Erythroblast (primary cell): ENCODE measurements at places on chromosomes 7 and 10.

DNA sequence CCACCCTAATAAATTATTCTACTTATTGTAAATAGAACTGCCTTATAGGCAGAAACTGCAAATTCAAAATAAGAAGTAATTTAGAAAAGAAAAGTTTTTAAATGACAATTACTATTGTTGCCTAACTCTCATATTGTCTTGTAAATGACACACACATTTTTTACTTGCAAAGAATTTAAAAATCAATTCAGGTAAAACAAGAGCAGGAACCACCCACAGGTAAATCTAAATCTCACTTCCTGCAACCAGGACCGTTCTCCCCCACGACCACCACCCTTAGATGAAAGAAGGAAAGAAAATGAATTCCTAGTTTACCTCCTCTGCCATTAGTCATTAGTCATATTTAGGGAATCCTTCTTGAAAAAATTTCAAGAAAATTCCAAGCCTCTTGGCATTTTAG is 4.8 kb upstream of the AASS start:
- no peak for DNase-seq

DNA sequence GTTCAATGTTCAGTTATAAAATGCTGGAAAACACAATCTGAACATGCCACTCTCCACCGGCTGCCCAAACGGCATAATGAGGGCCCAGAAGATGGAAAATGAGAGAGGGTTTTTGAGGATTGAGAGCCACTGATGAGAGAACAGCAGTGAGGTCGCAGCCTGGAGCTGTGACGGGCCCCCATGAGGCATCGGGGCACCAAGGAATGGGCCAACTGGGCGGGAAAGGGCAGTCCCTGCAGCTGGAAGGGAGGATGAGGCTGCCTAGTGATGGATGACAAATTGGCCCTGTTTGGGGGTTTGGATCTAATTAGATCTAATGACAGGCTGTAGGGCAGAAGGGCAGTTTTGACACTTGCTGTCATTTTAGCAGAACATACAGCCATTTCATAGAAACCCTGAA is 39.1 kb downstream of the WNT2 start:
- no peak for DNase-seq

DNA sequence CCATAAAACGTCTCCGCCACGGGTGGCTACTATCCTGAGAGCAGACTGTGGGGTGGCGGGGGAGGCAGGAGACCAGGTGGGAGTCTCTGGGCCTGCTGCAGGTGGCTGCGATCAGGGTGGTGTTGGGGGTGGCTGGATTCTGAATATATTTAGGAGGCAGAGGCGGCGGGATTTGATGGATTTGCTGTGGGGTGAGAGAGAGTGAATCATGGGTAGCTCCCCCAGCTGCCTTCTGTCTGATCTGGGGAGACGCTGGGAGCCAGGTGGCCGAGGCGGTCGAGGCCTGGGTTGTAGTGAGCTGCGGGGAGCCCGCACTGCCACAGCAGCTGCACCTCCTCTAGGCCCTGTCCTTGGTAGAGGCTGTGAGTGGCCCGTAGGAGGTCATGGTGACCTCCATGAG is 48.2 kb upstream of the PFKFB3 start:
- DNase-seq, result no peak

DNA sequence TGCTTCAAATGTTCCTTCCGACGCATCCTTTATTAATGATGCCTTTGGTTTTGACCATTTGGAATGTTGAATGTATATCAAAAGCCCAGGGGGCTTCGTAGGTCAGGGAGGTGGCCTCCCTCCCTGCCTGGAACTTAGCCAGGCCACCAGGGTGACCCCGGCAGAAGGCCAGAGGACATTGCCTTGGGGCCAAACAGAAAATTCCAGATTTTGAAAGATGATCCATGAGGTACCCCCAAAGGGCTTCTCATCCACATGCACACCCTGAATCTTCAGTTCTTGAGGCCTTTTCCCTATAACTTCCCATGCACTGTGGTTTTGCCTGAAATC is 171.7 kb downstream of the ADAM12 start:
- no peak for DNase-seq

GRCh38 chr7:135428011-135428410 is 81.9 kb downstream of the CNOT4 start:
- no peak for DNase-seq

DNA sequence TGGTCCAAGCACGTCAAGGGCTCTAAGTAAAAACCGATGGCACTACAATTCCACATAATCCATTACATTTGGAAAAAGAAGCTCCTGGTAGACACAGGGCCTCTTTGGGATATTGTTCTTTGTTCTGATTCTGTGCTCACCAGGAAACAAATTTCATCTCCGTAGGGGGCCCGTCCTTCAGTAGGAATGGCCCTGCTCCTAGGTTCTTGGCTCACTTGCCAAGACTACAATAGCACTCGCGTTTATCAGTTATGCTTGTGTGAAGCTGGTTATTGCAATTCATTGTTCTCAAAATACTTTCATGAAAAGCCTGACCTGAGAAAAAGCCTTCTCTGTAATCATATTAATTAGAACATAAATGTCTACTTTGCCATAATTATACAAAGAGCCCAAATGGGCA is 10.3 kb upstream of the ZC3HAV1L start:
- no peak for DNase-seq

GRCh38 chr7:137828456-137828855 is 18.3 kb downstream of the DGKI start:
- DNase-seq, result no peak

- peak; percentile 42 for DNase-seq
These were observed 7.9 kb downstream of the CPED1 start for GRCh38 chr7:120996333-120996987.

GRCh38 chr7:2224491-2224928 is 8.2 kb downstream of the MAD1L1 start:
- no peak for DNase-seq

- no peak for DNase-seq
These were observed 4.3 kb upstream of the CALU start for GRCh38 chr7:128734890-128735289.

DNA sequence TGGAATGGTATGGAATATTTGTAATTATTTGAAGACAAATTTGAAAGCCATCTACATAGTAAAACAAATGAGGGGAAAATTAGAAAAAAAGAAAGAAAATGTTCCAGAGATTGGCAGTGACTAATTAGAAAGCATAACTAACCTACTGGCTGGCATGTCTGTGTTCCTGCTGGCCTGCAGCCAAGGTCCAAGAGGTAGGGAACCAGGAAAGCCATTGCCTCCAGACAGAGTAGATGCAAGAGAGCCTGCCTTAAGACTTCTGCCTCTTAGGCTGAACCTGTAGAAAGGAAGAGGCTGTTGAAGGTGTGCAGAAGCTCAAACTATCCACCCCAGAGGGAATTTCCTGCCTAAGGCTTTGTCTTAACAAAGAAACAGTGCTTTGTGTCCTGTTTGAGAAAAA is 982.0 kb downstream of the SORCS1 start:
- no peak for DNase-seq

- DNase-seq, result no peak
These were observed 5.9 kb downstream of the RET start for GRCh38 chr10:43082746-43083145.

DNA sequence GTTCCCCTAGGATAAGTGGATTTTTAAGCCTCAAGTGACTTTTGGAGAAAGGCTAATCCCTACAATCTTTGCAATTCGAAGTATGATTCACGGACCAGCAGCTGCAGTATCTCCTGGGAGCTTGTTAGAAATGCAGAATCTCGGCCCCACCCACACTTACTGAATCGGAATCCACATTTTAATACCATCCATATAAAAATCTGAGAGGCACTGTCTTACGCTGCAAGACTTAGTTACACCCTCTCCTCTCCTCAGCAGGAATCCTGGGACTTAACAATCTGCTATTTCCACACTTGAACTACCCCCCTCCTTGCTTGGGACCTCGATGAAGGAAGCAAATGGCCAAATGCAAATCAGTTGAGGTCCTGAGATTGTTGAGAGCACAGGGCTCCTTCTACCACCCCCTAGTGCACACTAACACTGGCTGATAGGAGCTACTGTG is 21.0 kb downstream of the ITPRIP start:
- DNase-seq, result no peak

DNA sequence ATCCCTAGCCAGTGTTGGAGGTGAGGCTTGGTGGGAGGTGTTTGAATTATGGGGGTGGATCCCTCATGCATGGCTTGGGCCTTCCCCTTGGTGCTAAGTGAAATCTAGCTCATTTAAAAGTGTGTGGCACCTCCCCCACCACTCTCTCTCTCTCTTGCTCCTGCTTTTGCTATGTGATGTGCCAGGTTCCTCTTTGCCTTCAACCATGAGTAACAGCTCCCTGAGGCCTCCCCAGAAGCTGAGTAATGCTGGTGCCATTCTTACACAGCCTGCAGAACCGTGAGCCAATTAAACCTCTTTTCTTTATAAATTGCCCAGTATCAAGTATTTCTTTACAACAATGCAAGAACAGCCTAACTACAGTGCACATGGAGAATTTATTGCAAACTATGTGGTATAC is 188.8 kb upstream of the POT1 start:
- no peak for DNase-seq

DNA sequence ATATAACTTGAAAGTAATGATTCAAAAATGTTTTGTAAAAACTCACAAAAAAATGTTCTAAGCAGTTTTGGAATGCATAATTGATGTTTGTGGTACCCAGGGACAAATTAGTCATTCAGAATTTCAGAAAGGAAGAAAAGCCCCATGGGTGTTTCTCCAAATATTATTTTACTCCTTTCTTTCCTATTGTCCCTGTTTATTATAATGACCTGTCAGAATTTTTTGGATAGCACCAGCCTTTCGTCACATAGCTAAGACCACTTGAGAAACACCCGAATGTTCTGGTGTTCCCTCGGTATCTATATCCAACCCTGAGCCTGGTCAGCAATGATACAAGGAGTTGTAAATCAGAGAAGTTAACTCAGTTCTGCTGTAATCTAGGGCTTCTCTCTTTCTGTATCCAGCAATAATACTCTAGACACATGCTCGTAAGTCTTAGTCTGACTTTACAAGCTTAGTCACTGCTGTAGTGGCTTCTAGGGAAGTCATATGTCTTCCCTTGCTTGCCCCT is 64.8 kb upstream of the MEOX2 start:
- DNase-seq, result no peak

- no peak for DNase-seq
These were observed 70.0 kb downstream of the VOPP1 start for GRCh38 chr7:55502124-55502857.

GRCh38 chr7:28091190-28091589 is 89.4 kb downstream of the JAZF1 start:
- DNase-seq, result no peak

- no peak for DNase-seq
These were observed 298.1 kb downstream of the TCERG1L start for GRCh38 chr10:131013281-131013912.

DNA sequence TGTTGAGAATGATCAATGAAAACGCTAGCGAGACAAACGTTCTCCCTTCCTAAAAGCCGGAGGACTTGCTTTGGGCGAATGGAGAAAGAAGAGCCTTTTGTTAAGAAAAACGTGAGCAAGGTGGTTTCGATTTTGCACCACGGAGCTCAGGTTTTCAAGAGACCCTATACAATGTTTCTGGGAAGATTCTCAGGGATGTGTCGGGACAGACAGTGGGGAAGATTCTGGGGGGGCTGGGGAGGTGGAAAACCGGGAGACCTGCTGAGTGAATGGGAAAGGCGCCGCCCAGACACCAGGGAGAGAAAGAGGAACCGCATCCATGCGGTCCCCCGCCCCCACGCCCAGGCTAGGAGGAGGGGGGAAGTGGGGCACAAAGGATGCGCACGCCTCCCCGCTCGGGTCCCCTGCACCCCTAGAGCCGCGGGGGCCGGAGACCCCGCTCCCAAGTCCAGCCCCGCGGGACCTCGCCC is 745 bp downstream of the YWHAG start:
- DNase-seq, result peak; percentile 76

GRCh38 chr10:6173203-6173602 is 29.5 kb upstream of the PFKFB3 start:
- DNase-seq, result peak; percentile 36

GRCh38 chr7:73918926-73919693 is 58.2 kb downstream of the TMEM270 start:
- no peak for DNase-seq

- DNase-seq, result peak; percentile 26
These were observed 45.8 kb upstream of the WIPI2 start for GRCh38 chr7:5143935-5144903.

- DNase-seq, result no peak
These were observed 48.0 kb downstream of the PLPP4 start for GRCh38 chr10:120505056-120505455.

GRCh38 chr7:50808282-50808888 is 25.7 kb upstream of the GRB10 start:
- DNase-seq, result no peak
